ENCODE measurements at places on chromosomes 1 and 21.

DNA sequence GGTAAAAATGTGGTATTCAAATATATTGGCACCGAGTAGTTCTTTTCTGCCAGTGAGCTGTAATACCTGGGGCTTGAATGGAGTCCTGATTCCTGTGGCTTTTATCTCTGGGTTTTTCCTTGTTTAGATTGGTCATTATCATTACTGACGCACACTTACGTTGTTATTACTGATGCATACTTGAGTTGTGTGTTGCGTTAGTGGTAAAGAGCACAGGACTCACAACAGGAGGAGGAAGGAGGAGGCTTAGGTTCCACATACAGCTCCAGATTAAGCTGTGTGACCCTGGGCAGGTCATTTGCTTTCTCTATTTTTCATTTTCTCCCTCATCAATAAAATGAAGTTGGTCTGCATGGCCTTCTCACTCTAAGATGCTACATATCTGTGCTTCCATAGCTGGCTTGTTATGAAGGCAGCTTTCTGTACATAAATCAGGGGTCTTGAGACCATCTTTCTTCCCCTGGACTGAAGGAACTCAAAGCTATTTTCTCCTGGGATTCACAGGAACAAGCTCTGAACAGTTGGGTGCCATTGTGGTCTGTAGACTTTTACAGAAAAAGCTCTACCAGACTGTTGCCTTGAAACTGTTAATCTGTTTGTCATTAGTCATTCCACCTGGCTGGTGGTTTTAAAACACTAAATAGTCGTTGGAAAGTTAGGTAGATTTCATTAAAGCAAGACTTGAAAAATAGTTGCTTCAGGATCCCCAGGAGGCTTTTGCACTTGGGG, 5.6 kb downstream of the ARID1A start:
- peak; percentile 62 for DNase-seq

DNA sequence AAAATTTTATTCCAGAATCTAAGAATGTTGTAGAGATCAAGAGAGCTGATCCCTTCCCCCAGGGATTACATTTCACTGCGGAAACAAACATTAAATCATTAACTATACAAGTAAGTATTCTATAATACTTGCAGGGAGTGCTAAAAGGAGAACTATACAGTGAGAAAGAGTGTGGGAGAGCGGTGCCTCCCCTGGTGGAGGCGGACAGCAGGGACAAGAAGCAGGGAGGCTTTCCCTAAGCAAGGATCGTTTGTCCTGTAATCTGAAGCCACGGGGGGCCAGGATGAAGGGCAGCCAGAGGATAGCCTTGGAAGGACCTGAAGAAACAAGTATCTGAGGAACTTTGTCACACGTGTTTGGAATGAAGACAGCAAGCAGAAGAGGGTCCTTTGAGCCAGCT, 40.1 kb downstream of the SLC9C2 start:
- no peak for DNase-seq

GRCh38 chr1:31694964-31695313, 8.9 kb downstream of the COL16A1 start:
- no peak for DNase-seq

DNA sequence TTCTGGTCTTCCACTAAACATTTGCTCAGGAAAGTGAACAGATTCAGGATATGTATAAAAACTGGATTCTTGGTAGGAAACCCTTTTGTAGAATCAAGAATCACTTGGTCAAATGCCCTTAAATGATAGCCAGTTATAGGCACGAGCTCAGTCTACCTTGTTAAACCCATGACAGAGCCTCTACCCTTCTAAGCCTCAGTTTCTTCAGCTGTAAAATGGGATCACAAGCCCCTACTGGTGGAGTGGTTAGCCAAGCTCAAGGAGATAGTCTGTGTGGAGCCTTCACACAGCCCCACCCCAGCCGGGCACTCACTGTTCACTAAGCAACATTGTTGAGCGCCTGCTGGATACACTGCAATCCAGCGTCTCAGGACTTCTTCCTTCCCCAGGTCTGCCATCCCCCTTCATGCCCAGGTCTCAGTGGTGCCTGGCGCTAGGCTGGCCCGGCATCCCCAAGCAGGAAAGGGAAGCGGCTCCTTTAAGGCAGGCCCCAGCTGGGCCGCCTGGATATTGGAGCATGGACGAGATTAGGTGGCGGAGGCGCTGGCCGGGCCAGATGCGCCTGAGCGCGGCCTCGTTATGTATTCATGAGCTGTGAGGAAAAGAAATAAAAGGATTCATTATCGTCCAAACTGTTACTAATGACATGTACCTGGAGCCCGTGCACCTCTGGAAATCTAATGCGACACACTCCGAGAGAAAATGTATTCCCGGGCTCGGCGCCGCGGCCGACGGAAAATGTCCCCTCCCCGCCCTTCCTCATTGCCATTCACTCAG, 75.6 kb downstream of the TAS1R2 start:
- no peak for DNase-seq

DNA sequence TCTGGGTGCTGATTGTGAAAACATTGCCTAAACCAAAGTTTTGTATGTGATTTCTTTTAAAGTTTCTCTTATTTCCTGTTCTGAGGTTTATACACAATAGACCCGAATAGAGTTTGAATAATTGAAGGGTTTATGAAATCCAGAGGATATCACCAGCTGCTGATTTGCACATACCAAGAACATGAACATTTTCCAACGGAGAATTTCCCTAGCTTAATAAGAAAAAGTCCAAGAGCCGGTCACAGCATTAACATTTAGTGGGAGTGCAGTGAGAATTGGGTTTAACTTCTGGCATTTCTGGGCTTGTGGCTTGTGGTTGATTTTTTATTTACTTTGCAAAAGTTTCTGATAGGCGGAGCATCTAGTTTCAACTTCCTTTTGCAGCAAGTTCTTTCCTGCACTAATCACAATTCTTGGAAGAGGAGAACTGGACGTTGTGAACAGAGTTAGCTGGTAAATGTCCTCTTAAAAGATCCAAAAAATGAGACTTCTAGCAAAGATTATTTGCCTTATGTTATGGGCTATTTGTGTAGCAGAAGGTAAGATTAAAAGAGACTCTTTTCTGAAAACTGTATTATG, at the start of gene CFH:
TSS of gene CFH (plus strand) at position 407 of the 579 bp plus-strand sequence. CDS start at position 482, 75 bp downstream.
- DNase-seq = peak; percentile 90

DNA sequence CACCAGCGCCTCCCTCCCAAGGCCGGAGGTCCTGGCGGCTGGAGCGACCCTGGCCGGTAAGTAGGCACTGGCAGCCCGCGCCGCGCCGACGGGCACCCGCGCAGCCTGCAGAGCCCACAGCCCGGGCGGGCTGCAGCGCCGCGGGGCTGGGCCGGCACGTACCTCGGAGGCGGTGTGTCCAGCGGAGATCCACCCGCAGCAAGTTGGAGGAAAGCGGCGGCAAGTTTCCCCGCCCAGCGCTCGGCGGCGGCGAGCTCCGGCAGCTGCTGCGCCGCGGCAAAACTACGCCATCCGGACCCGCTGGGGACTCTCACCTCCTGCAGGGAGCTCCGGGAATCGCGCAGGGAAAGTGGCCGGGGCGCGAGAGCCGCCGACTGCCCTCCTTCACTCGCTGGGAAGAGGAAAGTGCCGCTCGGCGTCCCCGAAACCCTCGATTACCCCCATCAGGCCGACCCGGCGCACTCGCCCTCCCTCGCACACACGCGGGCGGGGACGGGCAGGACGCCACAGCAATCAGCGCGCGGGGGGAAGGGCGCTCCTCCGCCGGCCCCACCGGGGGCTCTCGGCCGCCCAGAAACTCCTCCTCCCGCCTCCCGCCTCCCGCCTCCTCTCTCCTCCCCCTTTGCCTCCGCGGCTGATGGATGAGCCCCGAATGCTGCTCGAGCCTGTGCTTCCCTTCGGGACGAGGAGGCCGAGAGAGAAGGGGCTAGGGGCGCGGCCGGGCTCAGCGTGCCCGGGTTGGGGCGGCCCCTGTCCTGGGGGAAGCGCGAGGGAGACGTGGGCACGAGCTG, at the start of gene TGFBR3:
TSS of gene TGFBR3 (minus strand) at position 436 of the 791 bp plus-strand sequence. CDS start 24,620 bp downstream, outside the sequence.
- DNase-seq = peak; percentile 73

DNA sequence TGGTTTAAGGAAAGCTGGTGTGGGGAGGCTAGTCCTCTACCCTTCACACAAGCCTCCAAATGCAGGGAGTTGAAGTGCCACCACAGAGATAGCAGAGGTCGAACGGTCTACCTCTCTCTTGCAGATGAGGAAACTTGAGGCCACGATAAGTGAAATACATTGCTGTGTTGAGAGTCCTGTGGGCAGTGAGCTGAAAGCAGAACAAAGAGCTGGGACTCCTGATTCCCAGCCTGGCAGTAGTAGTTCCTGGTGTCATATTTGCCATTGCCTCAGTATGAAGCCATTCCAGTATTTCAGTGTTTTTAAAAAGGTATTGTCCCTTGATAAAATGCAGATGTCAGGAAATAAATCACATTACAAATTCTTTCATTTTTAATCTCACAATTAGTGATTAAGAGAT, 28.6 kb downstream of the AK4 start:
- no peak for DNase-seq
